ENCODE measurements at places on chromosomes 5 and 9. TPM values are rescaled to one million over a fixed set of nuclear protein-coding genes. Genes with fewer than 3 reads are reported as not detected.

DNA sequence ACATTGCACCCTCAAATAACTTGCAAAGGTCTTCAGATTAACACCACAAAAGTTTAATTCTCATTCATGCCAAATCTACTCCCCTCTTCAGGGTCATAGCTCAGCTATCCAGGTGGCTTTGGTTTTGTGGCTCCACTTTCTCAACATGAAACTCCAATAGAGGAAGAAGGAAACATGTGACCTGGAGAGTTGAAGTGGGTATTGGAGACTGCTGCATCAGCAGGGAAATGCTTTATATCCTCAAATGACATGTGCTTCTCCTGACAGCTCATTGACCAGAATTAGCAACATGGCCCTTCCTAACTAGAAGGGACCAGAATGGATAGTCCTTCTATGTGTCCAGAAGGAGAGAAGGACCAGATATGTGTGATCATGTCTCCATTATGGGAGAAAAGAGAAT is 73.6 kb downstream of the TLR4 start:
- H3K4me1 ChIP-seq, result no peaks in the 10 kb centered on the region
- H3K27me3 ChIP-seq, result no peaks in the 10 kb centered on the region
- H3K27ac ChIP-seq, result no peak overlapping the region
- no peaks in the 10 kb centered on the region for H3K36me3 ChIP-seq

DNA sequence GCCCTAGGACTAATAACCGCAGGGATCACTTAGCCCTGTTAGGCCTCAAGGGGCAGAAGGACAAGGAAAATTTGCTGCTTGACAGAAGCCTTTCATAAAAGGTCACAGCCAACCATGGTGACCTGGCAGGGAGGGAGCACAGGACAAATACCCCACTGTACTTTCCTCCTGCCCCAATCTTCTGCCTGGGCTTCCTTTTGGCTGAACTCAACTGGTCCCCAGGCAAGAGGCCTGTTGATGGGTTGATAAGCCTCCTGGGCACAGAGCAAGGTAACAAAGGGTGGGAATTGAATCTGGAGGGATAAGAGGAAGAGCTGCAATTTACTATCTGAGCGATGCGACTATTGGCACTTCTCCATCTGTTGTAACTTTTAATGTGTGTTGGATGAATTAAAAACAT is 392.9 kb downstream of the RASEF start:
- H3K27ac ChIP-seq, result no peak overlapping the region
- H3K4me1 ChIP-seq, result no peaks in the 10 kb centered on the region
- no peak overlapping the region for H3K4me3 ChIP-seq
- H3K27me3 ChIP-seq, result no peaks in the 10 kb centered on the region
- H3K36me3 ChIP-seq, result no peaks in the 10 kb centered on the region
- DNase-seq, result no peak

GRCh38 chr9:123488722-123489321 is 132.8 kb downstream of the CRB2 start:
- no peaks in the 10 kb centered on the region for H3K36me3 ChIP-seq
- no peak for DNase-seq
- no peaks in the 10 kb centered on the region for H3K27me3 ChIP-seq
- H3K4me3 ChIP-seq, result no peak overlapping the region
- no peaks in the 10 kb centered on the region for H3K4me1 ChIP-seq
- no peak overlapping the region for H3K27ac ChIP-seq

DNA sequence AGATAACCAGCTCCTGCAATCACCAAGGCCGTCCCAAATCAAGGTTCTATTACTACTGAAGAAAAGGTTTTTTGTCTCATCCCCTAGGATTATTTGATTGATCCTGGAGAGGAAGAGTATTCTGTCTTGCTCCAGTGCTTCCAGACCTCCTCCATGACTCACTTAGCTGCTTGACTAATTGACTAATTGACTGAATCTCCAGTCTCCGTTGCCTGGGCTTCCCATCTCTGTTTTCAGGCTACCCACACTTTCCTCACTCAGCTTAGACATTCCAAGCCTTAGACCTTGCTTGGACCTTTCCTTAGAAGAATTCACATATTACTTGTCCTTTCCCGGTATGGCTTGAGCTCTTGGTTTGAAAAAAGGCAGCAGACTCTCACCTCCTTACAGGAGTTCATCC is 60.6 kb downstream of the FRMD3 start:
- H3K27me3 ChIP-seq, result no peaks in the 10 kb centered on the region
- no peaks in the 10 kb centered on the region for H3K36me3 ChIP-seq
- H3K27ac ChIP-seq, result no peak overlapping the region
- no peaks in the 10 kb centered on the region for H3K4me1 ChIP-seq

Gene CDKN2A
- not detected for total RNA-seq

DNA sequence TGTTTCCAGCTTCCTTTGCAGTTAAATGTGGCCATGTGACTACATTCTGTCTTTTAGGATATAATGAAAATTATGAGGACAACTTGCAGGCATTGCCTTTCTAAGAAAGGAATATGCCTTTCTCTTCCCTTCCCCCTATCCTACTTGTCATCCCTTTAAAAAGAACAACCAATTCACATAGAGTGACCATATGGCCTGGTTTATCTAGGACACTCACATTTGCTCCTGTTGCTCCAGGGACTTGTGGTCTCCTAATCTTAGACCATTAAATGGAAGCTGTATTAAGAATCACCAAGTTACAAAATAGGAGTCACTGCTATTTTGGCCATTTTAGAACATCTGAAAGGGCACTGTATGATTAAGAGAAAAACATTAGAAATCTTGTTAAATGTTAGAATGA is 520.3 kb downstream of the DTWD2 start:
- no peak for DNase-seq
- no peak overlapping the region for H3K27ac ChIP-seq
- H3K4me3 ChIP-seq, result no peak overlapping the region
- H3K4me1 ChIP-seq, result no peaks in the 10 kb centered on the region

Gene EPB41L4B
- total RNA-seq, result 1.8 TPM

DNA sequence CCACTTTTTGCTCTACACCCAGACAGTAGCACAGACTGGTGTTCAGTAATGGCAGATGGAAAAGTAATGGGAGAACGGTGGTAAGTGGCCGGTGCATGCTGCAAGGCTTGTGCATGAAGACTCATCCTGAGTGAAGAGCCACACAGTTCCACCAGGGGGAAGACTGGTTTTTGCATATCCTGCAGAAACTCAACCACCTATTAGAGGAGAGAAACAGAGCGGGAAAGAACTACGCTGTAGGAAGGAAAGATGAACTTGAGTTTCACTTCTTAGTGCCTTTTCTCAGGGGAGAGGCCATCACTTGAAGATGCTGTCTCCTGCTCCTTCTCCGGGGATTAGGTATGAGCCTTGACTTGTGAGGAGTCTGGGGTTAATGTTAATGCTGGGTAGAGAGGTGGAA is 9.4 kb upstream of the PRSS3 start:
- H3K4me3 ChIP-seq, result no peak overlapping the region
- no peak for DNase-seq
- H3K4me1 ChIP-seq, result peaks cover 10% of the 10 kb centered on the region
- H3K27me3 ChIP-seq, result no peaks in the 10 kb centered on the region

DNA sequence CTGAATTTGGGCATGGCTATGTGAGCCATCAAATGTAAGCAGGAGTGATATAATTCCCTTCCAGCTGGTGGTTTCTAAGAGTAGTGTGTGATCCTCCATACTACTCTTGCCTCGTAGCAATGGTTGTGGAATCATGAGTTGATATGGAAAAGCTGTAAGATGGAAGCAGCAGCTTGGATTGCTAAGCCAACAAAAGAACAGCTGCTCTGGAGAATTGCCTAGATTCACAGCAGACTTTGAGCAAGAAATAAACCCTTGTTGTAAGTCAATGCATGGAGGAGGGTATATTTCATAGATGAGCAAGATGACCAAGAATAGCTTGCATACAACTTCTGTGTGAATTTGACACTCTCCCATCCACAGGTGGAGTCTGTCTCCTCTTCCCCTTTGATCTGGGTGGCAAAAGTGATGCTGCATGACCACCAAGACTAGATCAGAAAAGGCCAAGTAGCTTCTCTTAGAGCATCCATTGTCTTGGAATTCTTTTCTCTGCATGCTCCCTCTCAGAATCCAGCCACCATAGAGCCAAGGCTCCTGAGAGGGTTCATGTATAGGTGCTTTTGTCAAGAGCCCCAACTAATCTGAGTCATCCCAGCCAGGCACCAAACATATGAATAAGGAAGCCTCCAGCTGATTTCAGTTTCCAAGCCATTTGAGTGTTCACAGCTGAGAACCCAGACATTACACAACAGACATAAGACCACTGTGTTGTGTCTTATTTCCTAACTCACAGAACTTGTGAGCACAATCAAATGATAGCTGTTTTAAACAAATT is 79.0 kb downstream of the PRLR start:
- H3K4me3 ChIP-seq, result no peak overlapping the region
- no peak overlapping the region for H3K27ac ChIP-seq
- H3K4me1 ChIP-seq, result no peaks in the 10 kb centered on the region

GRCh38 chr5:168176251-168176650 is 115.2 kb upstream of the WWC1 start:
- H3K4me3 ChIP-seq, result no peak overlapping the region
- no peak for DNase-seq
- H3K27ac ChIP-seq, result no peak overlapping the region
- no peaks in the 10 kb centered on the region for H3K27me3 ChIP-seq
- no peaks in the 10 kb centered on the region for H3K36me3 ChIP-seq
- H3K4me1 ChIP-seq, result no peaks in the 10 kb centered on the region

DNA sequence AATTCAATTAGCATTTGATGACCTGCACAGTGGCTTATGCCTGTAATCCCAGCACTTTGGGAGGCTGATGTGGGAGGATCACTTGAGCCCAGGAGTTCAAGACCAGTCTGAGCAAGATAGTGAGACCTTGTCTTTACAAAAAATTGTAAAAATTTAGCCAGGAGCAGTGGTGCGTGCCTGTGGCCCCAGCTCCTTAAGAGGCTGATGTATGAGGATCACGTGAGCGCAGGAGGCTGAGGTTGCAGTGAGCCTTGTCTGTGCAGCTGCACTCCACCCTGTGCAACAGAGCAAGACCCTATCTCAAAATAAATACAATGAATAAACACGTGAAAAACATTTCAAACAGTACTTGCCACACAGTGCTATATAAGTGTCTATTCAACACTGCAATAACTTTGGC is 4.2 kb downstream of the ABCA1 start:
- peak overlapping the region; percentile 99 for H3K4me3 ChIP-seq
- no peak for DNase-seq
- H3K4me1 ChIP-seq, result peaks cover 52% of the 10 kb centered on the region
- H3K27me3 ChIP-seq, result no peaks in the 10 kb centered on the region
- no peaks in the 10 kb centered on the region for H3K36me3 ChIP-seq

DNA sequence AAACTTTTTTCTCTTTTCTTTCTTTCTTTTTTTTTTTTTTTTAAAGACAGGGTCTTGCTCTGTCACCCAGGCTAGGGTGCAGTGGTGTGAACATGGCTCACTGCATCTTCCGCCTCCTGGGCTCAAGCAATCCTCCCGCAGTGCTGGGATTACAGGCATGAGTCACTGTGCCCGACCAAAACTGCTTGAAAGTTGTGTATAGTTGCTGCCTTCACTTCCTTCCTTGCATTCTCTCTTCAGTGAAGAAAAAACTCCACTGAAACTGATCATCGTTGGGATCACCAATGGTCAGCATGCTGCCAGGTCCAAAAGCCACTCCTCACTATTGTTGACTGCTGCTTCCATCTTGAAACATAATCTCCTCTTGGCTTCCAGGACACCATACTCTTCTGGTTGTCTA is 66.6 kb upstream of the CTNNA1 start:
- H3K27ac ChIP-seq, result no peak overlapping the region
- no peaks in the 10 kb centered on the region for H3K4me1 ChIP-seq
- no peak for DNase-seq
- no peak overlapping the region for H3K4me3 ChIP-seq
- no peaks in the 10 kb centered on the region for H3K36me3 ChIP-seq
- no peaks in the 10 kb centered on the region for H3K27me3 ChIP-seq

DNA sequence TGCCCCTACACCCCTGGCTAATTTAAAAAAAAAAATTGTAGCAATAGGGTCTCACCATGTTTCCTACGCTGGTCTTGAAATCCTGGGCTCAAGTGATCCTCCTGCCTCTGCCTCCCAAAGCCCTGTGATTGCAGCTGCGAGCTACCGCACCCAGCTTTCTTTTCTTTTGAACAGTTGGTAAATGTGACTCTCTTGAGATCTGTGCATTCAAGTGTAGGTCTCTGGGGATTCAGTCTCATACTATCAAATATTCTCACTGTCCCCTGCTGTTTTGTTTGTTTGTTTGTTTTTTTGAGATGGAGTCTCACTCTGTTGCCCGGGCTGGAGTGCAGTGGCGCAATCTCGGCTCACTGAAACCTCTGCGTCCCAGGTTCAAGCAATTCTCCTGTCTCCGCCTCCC is 42.3 kb upstream of the CXXC5 start:
- H3K4me3 ChIP-seq, result no peak overlapping the region
- peaks cover 16% of the 10 kb centered on the region for H3K4me1 ChIP-seq
- H3K27me3 ChIP-seq, result no peaks in the 10 kb centered on the region

DNA sequence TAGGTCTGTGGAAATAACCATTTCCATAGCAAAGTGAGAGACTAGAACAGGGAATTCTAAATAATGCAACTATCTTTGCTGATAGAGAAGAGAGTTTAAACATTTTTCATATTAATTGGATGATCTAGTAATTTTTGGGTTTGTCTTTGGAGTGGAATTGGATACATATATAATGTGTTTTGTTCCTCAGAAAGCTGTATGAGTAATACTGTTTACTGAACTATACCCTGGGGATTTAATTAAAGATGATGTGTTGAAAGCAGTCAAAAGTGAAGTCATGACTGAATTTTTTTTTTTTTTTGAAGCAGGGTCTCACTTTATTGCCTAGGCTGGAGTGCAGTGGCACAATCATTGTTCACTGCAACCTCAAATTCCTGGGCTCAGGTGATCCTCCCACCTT is 17.9 kb downstream of the FER start:
- no peaks in the 10 kb centered on the region for H3K27me3 ChIP-seq
- no peak for DNase-seq
- H3K36me3 ChIP-seq, result no peaks in the 10 kb centered on the region
- H3K4me3 ChIP-seq, result no peak overlapping the region
- peaks cover 10% of the 10 kb centered on the region for H3K4me1 ChIP-seq

DNA sequence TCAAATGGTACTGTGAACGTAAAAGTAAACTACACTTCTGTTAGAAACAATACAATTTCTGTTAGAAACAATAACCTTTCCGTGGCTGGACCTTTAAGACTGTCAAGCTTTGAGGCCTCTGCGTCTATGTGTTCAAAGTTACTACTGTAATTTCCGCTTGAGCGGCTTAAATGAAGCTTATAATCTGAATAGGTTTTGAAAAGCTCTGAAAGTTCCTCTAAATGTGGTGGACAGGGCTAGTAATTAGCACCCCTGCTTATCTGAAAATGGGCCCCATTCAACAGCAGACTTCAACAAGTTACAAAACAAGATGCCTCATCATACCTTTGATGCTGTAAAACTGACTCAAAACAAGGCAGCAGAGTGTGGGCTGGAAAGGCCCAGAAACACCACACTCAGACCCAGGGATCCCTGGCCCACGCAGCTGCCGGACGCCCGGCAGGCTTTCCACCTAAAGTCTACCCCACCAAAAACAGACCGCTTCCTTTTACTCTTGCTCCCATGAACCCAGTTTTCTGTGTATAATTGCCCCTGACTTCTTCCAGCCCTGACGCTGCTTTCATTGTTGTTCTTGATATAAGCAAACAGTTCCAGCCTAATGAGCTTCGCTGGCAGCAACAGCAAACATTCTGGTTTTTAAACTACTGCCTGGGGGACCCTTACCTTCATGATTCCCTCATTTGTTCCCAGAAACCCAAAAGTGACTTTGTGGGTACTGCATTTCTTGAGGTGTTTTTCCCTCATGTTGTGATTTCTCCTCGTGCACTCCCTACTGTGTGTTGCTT is 66.7 kb downstream of the TLE1 start:
- DNase-seq, result no peak
- H3K27me3 ChIP-seq, result no peaks in the 10 kb centered on the region
- peaks cover 11% of the 10 kb centered on the region for H3K36me3 ChIP-seq
- no peak overlapping the region for H3K4me3 ChIP-seq
- H3K4me1 ChIP-seq, result peaks cover 14% of the 10 kb centered on the region
- H3K27ac ChIP-seq, result no peak overlapping the region
